SW 1271 (cell line): ENCODE measurements at places on chromosomes 4 and X.

DNA sequence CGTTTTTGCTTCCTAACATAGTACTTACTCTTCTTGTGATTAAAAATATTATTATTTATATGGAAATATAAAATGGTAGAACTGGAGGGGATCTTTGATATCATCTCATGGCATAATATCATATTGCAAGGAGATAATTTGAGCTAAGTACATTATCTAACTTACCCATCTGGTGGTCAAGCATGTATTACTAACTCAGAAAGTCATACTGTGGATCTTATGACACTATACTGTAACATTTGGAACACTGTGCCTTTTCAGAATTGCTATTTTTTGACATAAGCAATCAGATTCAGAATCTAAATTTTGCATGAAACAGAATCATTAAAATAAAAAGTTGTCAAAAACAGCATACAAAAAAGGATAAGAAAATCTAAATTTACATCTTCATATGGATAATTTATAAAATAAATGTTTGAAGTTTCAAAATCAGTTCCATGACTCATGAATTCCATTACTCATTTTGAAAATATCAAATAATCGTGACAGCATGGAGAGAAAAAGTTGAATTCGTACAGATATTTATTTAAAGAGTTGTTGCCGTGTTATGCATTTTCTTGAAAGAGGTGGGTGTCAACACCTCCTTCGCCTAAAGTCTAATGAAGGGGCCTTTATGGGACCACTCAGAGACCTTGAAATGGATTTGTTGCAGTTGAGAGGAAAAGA, 928.1 kb downstream of the PDHA2 start:
- DNase-seq: no peak

DNA sequence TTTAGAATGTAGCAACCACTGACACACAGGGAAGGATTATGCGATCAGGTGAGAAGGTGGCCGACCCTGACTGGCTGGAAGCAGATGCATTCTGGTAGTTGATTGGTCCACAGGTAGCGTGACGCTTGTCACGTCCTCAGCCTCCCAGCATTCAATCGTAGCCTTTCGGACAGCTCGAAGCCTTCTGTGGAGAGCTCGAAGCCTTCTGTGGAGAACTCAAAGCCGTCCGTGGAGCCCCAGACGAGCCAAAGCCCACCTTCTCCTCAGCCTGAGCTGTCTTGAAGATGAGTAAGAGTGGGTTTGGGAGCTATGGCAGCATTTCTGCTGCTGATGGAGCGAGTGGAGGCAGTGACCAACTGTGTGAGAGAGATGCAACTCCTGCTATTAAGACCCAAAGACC, 319 bp downstream of the RPA4 start:
- DNase-seq: no peak

DNA sequence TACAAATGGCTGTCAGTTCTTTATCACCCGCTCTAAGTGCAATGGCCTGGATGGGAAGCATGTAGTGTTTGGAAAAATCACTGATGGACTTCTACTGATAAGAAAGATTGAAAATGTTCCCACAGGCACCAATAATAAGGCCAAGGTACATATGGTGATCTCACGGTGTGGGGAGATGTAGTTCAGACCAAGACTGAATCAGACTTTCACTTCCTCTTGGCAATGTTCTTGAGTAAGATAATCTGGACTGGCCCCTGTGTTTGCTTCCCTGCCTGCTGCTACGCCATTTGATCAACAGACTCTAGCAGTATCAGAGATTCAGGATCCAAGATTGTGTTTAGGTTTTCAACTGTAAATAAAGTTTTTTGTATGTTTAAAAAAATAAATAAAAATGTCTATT, 682.2 kb upstream of the AMOT start:
- DNase-seq: no peak

GRCh38 chrX:79138658-79139241, 5.7 kb upstream of the GPR174 start:
- DNase-seq: no peak

DNA sequence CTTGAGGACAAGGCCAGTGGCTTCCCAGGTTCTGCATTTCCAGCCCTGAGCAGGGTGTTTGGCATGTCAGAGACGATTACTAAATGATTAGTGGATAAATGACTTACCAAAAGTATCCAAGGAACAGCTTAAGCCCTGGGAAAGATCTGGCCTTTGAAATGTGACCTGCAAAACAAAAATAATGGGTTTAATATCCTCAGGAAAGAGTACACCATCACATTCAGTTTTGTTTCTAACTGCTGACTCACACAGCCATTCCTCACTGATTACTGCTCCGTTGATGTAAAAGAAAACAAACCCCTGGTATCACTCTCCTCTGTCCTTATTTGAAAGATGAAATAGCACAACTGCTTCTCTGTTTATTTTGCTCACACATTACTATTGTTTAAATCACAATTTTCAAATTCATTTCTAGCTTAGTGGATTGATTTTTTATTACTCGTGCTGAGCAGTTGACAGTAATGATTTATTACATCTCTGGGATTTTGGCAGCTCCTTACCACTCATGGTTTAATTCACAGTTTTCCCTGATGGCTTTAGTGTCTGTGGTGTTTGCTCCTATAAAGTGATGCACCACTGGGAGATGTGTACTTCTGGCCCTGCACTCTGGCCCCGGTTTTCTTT, 117.0 kb downstream of the CBLL2 start:
- no peak for DNase-seq

GRCh38 chr4:89496851-89497250, 189.3 kb upstream of the GPRIN3 start:
- no peak for DNase-seq

GRCh38 chrX:93264261-93265002, 408.9 kb downstream of the NAP1L3 start:
- DNase-seq: no peak

DNA sequence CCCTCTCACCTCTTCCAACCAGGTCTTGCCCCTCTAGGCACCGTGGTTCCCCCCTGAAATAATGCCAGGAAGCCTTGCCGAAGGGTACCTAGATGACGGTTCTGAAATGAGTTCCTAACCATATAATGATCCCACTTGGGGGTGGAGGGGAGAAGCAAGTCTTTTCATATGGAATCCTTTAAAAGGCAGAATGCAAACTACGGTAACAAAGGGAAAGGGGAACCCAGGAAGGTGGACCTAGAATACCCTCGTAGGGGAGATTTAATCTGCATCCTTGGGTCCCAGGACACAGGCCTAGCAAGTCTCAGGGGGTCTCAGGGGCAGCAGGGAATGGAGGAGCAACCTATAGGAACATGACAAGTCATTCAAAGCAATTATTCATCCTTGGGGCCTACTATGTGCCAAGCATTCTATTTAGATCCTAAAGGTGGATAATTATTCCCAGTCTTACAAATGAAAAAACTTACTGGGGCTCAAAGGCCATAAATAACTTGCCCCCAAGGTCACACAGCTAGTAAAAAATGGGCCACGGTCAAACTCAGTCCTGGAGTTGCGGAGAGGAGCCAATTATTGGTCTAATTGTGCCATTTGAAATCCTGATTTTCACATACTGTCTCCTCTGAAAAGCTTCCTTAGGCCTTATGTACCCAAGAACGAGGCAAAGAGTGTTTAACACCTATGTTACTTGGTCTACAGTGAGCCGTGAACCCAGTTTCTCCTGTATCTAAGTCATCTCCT, 8.8 kb downstream of the BCOR start:
- no peak for DNase-seq

DNA sequence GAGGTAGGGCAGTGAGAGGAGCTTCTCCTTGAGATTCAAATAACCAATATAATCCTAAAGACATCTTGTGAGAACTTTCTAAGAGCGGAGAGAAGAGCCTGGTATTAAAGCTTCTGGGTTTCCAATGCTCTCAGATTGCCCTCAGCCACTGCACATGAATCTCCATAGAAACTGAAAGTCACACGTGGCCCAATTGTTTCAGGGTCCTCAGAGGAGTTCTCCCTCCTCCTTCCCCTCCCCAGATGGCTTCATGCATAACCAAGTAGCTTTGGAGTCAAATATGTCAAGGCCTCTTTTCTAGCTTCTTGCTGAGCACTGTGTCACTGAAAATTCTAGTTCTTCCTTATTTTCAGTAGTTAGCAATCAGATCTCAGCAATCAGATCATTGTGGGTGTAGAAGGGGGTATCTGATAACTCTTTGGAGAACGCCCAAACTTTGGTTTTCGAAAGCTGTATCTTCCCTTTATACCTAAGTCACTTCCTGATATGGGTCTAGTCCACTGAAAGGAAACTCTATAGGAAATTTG, 2.2 kb downstream of the BTK start:
- DNase-seq: no peak
